ENCODE measurements at places on chromosomes 5 and 9.

DNA sequence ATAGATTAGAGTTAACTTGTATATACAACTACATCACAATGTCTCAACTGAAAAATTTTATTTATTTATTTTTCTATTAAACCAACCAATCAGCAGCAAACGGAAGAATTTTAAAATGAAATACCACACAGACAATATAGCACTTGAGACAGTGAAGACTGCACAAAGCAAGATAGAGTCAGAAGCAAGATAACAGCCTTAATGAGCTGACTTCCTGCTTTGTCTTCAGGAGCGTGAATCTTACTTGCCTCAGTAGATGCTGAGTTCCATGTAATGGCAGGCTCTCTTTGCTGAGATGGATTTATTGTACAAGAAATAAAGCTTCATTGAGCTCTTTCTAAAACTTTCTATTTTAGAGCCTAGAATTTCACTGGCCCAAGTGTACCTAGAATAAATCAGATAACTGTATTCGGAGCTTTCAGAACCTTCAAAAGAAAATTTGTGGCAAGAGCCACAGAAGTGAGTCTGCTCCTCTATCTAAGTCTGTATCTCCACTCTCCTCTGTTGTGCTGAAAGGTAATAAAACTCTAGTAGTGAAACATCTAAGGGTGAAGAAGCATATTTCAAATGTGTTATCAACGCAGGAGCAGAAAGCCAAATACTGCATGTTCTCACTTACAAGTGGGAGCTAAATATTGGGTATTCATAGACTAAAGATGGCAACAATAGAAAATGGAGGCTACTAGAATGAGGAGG is 83.3 kb upstream of the ANKRD55 start:
- H3K27me3 ChIP-seq = no peaks in the 10 kb centered on the region
- H3K4me1 ChIP-seq = peaks cover 8% of the 10 kb centered on the region
- no peak for DNase-seq
- no peak overlapping the region for H3K27ac ChIP-seq
- H3K36me3 ChIP-seq = no peaks in the 10 kb centered on the region
- H3K4me3 ChIP-seq = no peak overlapping the region

DNA sequence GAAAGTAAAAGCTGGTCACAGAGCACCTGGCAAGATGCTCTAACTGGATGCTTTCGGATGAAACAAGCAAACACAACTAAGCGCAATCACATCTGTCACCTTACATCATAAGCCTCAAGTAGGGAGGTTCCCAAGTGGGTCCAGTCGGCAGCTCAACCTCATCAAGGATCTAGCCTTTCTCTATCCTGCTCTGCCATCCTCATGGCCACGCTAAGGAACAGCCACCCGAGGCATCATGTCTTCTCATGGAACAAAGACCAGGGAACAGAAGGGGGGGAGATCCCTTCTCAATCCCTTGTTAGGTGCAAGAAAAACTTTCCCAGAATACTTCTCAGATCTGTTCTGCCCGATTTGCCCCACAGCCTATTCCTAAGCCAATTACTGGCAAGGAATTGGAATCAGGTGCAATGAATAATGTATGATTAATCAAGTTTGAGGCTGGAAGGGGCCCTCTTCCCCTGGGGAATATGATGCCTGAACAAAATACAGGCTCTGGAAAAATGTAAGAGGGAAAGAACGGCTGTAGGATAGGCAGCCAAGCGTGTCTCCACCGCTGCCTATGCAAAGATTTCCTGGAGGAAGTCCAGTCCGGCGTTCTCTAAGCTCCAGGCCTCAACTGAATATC is 1.3 kb upstream of the HABP4 start:
- H3K27me3 ChIP-seq = no peaks in the 10 kb centered on the region
- no peak overlapping the region for H3K4me3 ChIP-seq
- no peaks in the 10 kb centered on the region for H3K36me3 ChIP-seq
- peaks cover 12% of the 10 kb centered on the region for H3K4me1 ChIP-seq
- DNase-seq = no peak

GRCh38 chr9:117233016-117233415 is 181.8 kb downstream of the ASTN2 start:
- H3K36me3 ChIP-seq = no peaks in the 10 kb centered on the region
- H3K27ac ChIP-seq = no peak overlapping the region
- no peaks in the 10 kb centered on the region for H3K4me1 ChIP-seq
- peaks cover 15% of the 10 kb centered on the region for H3K27me3 ChIP-seq
- H3K4me3 ChIP-seq = no peak overlapping the region

DNA sequence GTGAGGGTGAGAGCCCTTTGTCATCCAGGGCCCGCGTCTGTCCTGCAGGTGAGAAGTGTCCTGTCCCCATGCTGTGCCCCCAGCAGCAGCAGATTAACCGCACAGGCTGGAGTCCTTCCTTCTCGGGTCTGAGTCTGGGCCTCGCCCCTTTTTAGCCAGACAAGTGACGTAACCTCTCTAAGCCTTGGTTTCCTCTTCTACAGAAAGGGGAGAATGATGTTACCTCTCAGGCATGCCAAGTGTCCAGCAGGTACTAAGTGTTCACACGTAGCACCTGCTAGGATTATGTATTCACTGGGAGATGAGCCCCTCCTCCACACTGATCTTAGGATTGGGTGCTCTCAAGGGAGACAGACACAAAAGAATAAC is 6.9 kb downstream of the NEURL1B start:
- DNase-seq = no peak
- no peak overlapping the region for H3K27ac ChIP-seq
- no peaks in the 10 kb centered on the region for H3K4me1 ChIP-seq
- H3K4me3 ChIP-seq = no peak overlapping the region
- H3K36me3 ChIP-seq = no peaks in the 10 kb centered on the region

DNA sequence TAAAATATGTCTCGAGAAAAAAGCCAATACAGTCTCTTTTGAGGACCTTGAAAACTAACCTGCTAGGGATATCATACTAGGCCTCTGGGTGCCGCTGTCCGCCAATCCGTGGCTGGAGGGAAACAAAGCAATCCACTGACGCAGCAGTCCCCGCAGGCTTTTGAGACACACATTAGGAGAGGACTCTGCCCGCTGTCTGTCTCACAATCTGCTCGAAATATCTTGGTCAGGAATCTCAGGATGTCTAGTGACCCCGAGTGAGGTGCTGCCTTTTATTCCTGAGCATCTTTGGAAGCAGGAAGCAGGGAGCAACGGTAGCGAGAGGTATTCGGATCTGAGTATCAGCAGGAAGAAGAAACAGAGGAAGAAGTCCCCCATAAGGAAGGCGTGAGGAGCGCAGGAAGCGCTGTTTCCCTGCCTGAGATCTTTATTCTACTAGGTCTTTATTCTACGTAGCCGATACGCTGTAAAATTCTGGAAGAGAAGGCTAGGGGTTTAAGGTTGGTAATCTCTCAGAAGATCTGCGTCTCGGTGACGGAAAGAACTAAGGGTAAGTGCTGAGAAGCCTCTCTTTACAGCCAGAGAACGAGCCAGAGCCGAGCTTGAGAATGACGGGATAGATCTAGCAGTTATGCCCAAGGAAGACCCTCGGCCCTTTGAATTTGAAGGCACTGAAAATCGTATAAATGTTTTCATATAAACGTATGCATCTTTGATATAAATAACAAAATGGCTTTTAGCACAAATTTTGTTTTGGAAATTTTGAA is 4.0 kb upstream of the PCDHGA1 start:
- H3K27me3 ChIP-seq = no peaks in the 10 kb centered on the region
- H3K36me3 ChIP-seq = no peaks in the 10 kb centered on the region
- no peaks in the 10 kb centered on the region for H3K4me1 ChIP-seq
- peak; percentile 93 for DNase-seq

DNA sequence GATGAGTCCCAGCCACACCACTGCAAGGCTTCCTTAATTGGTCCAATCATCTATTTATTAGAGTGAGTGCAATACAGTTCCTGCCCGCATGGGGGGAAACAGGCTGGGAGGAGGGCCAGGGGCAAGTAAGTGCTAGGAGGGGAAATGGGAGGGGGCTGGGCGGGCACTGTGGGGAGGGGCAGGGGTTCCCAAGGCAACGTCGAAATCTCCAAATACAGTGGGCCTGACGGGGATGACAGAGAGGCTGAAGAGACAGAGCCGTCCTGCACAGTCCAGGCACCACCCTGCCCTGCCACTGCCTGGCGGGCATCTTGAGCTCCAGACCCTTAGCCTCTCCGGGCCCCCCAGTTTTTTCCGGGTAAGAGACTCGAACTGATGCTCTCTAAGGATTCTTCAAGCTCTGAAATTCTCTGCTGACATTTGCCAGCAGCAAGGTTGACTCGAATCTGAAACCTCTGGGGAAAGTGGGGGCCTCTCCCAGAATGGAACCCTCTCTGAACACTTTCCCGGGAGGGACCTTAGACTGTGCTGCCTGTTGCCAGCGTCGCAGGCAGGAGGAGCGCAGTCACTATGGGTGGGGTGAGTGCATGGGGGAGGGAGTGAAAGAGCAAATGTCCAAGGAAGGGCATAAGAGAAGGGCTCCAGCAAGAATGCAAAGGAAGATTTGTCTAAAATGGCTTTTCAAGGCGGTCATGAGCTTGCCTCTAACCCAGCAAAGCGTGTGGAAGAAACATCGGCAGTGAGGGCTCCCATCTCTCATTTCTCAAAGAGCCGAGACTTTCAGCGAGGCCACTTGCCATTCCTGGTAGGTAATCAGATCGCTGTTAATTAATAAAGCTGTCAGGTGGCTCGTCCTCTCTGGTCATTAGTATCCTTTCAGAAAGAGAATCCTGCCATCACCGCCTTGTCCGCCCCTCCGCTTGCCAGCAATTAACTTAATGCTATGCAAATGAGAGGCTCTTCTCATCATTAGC is 99.0 kb downstream of the GTF3C4 start:
- no peaks in the 10 kb centered on the region for H3K36me3 ChIP-seq
- H3K27ac ChIP-seq = peak overlapping the region; percentile 33
- peak overlapping the region; percentile 65 for H3K4me3 ChIP-seq
- H3K27me3 ChIP-seq = peaks cover 10% of the 10 kb centered on the region
- peak; percentile 74 for DNase-seq
- H3K4me1 ChIP-seq = peaks cover 11% of the 10 kb centered on the region

DNA sequence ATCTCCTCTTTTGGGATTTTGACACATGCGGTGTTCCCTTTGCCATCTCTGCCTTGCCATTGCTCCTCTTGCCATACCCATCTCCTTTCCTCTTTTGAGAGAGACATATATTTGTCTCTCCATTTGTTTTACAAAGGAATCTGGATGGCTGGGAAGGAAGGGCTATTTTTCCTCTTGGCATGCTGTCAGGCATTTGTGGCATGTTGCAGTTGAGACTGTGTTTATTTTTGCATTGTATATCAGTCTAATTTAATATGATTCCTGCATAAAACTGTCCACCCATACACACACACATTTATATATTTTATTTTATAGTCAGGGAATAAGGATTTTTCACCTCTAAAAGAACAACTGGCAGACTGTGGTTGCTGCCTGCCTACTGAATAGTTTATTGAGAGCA is 1105.8 kb upstream of the SEMA6A start:
- no peaks in the 10 kb centered on the region for H3K4me1 ChIP-seq
- H3K27me3 ChIP-seq = no peaks in the 10 kb centered on the region
- no peaks in the 10 kb centered on the region for H3K36me3 ChIP-seq
- H3K27ac ChIP-seq = no peak overlapping the region

All from A673 (cell line).